ENCODE measurements at places on chromosomes 7 and 10.

- DNase-seq, result no peak
These were observed 17.0 kb upstream of the TIAL1 start for GRCh38 chr10:119613741-119614140.

- DNase-seq, result no peak
These were observed 12.9 kb downstream of the JCAD start for GRCh38 chr10:30046476-30046875.

GRCh38 chr7:156984174-156984891, 26.1 kb downstream of the MNX1 start:
- DNase-seq, result no peak

DNA sequence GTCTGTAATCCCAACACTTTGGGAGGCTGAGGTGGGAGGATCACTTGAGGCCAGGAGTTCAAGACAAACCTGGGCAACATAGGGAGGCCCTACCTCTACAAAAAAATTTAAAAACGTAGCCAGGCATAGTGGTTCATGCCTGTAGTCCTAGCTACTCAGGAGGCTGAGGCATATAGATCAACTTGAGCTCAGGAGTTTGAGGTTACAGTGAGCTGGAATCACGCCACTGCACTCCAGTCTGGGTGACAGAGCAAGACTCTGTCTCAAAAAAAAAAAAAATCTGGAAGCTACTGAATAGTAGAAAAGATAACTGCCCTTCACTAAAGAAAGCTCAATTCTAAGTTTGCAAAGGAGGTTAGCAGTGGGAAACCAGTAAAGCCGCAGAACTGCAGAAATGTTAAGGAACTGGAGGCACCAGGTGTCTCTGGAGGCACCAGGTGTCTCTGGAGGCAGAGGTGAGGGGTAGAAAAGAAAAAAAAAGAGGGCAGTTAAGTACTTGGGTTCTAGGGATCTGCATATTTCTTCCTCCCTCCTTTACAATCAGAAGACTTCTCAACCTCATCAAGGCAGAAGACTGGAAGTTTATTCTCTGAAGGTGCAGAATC, 56.5 kb downstream of the RNLS start:
- DNase-seq, result no peak

DNA sequence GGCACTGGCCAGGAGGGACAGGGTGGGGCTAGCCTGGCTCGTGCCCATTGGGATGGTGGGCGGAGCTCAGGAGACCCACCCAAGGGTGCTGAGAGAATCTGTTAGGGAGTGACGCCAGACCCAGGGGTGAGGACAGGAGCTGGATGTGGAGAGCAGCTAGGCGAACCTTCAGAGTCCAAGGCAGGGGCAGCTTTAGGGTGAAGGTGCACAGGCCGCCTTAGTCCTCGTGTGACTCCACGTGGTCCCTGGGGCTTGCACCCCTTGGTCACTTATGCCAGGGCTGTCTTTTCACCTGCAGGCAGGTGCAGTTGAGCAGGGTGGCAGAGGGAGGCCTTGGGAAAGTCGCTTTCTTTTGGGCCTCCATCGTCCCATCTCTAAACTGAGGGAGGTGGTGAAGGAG, 4.3 kb downstream of the RAMP3 start:
- DNase-seq, result no peak

- DNase-seq, result no peak
These were observed 89.6 kb upstream of the IFRD1 start for GRCh38 chr7:112360681-112361080.
